Prostate gland (tissue), 2 donors: ENCODE measurements at places on chromosomes 5 and 9. TPM values are rescaled to one million over a fixed set of nuclear protein-coding genes. Genes with fewer than 3 reads are reported as not detected.

DNA sequence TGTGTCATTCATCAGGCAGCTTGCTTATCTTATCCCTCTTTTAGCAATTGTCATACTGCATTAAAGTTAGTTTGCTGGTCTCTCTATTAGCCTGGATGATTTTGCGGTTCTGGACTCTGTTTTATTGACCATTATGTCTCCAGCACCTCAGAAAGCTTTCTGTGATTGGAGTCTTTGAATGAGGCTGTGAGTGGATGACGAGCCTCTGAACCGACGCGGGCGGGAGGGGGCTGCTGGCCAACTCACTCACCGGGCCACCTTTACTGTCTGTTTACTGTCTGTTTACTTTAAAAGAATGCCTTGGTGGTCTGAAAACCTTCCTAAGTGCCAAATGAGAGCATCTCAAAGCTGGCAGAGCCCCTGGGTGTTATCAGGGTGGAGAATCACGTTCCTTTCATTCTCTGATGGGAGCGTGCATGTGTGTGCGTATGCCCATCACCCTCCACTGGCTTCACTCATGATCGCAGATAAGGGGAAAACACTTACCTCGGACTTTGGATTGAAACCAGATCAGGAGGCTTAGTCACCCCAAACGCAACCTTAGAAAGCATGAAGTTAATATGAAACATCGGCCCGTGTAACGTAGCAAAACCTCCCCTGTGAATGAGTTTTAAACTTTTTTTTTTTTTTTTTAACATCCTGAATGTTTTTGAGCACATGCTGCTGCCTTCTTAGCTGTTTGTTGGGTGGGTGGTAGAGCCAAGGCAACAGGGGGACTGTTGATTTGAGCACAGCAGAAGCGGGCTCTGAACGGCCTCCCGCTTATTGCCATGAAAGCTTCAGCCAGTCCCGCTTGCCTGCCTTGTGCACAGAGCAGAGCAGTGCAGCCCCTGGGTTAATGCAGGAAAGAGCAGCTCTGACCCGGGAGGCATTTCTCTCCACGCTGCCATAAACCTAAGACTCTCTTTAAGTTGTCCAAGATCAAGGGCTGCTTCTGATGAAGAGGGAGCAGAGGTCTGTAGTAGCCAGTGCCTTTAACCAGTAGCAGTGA lies 173.6 kb downstream of the GADD45G start:
- no peak for DNase-seq

GRCh38 chr5:5623397-5623796 lies 200.9 kb downstream of the ICE1 start:
- DNase-seq = no peak

DNA sequence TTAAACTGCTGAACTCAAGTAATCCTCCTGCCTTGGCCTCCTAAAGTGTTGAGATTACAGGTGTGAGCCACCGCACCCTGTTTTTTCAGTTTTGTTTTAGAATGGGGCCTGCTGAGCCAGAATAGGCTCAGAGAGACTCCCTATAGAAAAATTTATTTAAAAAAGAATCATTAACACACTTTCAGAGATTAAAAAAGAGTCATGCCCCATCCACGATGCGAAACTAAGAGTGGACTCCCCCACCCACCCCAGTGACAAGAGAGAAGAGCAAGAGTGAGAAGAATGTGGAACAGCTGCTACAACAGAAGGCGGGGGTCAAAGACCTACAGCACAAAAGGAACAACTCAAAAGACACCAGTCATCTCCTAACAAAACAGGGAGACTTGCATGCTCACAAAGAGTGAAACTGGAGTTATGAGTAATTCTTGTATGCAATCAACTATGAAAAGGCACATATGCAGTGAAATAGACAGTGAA lies 47.2 kb downstream of the GLDC start:
- no peak for DNase-seq

GRCh38 chr5:131521252-131521651 lies 113.8 kb downstream of the RAPGEF6 start:
- DNase-seq = no peak

- no peak for DNase-seq
These were observed 85.6 kb upstream of the ARAP3 start for GRCh38 chr5:141767671-141768070.

- DNase-seq = no peak
These were observed 67.9 kb downstream of the TEK start for GRCh38 chr9:27176971-27177370.

- no peak for DNase-seq
These were observed 147.3 kb downstream of the YTHDC2 start for GRCh38 chr5:113660706-113661250.

DNA sequence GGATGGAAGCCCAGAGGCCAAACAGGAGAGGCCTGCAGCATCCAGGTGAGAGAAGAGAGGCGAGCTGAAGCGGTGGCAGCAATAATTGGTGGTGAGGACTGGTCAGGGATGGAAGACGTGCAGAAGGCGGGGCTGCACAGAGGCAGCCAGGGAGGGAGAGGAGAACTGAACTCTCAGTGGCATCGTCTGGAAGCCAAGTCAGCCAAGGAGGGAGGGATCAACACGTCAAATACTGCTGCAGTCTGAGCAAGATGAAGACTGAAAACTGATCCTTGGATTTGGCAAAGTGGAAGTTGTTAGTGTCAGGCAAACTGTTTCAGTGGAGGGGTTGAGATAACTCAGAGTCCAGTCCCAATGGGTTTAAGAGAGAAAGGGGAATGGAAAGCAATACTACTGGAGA lies 145.4 kb downstream of the CDK5RAP2 start:
- DNase-seq = no peak

DNA sequence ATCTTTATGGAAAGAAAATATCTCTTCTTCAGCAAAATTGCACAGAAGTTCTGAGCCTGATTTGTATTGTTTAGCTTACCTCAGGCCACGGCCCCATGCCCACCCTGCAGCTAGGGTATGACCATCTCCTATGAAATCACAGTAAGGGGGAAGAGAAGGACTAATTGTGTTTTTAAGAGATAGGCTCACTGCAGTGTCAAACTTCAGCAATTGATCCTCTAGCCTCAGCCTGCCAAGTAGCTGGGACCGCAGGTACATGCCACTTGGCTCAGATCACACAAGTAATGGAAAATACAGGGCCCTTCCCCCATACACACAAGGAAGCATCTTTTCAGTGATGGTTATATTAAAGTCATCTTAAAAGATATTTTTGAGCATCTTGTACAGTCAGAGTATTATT lies 60.0 kb downstream of the DMAC1 start:
- no peak for DNase-seq

GRCh38 chr5:150038547-150038946 lies 38.0 kb downstream of the HMGXB3 start:
- DNase-seq = no peak

GRCh38 chr9:108864446-108864845 lies 2.4 kb downstream of the ACTL7A start:
- no peak for DNase-seq

GRCh38 chr9:93178851-93179786 lies 4.8 kb upstream of the WNK2 start:
- DNase-seq = no peak

DNA sequence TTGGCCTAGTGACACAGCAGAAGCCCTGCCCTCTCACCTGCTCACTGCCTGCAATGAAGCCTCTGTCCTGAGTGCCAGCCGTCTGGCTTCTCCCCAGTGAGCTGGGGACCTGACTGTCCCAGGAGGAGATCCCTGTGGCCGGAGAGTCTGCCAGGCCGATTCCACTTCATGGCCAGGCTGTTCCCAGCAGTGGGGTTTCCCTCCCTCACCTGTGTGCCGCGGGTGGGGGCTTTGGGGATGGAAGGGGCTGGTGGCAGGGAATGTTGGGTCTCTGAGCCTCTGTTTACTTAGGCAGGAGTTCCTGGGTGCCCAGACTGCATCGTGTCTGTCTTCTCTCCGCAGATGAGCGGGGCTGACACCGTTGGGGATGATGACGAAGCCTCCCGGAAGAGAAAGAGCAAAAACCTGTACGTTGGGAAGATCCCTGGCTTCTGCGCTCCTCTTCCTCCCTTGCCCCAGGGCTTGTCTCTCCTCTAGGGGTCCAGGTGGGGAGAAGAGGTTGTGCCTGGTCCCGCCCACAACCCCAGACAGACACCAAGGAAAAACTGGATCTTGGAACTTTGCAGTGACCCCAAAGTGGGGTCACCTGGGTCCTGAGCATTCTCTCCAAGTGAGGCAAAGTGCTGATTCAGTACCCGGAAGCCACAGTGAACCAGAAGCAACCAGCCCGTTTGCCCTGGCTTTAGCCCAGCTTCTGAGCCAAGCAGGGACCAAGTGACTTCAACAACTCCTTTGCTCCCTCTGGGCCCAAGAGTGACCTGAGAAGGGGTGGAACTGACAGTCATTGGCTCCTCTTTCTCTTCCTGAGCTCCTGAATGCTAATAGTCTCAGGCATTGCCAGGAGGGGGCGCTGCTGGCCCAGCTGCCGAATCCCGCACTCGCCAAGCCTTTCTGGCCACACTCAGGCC lies 127.7 kb downstream of the RGS3 start:
- peak; percentile 75 for DNase-seq

- no peak for DNase-seq
These were observed 17.1 kb downstream of the STRBP start for GRCh38 chr9:123251324-123251723.

GRCh38 chr5:33205727-33206410 lies 234.9 kb upstream of the TARS1 start:
- no peak for DNase-seq

GRCh38 chr9:8560560-8561525 lies 761.3 kb upstream of the DMAC1 start:
- no peak for DNase-seq

DNA sequence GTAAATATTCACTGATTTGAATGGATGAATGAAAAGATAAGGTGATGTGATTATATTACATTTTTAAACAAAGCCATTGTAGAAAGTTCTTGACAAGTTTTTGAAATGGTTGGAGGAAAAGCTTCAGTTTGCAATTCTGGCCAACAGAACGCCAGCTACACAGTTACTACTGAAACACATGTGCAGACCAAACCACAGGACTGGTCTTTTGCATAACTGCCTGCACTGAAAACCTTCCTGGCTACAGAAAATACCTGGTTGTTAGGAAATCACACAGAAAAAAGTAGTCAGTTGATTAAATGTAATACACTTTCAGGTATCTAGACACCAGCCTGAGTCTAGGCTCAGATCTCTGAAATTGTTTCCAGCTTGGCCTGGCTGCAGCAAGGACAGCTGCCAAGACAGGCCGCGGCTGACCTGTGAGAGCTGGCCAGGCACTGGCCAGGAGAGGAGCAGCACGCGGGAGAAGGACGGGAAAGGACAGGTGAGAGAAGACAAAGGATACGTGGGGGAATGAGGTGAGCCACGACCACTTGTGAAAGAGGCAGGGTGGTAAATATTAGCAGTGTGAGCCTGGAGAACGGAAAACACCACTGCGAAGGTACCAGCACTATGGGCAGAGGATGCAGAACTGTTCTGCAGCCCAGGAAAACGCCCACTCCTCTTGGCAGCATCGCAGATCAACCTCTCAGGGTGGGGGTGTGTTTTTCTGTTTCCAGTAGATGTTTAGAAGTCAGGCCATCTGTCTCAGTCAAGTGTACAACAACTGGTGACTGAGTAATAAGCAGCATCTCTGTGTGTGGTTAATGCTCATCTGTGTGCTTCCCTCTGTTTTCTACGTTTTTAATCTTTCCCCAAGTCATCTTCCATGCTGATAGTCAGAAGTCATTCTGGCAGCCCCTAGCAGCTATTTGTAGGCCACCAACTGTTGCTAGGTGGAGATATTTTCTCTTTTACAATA lies 137.4 kb downstream of the SCAMP1 start:
- DNase-seq = no peak

GRCh38 chr9:29800821-29801220 lies 2227.5 kb upstream of the C9orf72 start:
- no peak for DNase-seq

DNA sequence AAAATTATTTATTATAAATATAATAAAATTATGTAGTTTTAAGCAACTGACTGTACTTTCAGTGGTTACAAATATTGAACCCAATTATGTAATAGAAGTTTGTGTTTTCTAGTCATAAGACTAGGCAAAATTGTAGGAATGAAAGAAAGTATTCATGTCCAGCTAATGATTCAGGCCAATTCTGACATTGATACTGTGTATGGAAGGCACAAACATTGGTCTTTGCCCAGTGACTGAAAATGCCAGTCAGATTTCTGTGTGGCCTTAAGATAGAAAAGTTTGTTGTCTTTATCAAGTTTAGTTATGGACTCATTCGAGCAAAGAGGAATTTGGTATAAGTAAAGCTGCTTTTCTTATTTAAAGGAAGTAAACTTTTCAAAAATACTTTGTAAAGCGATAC lies 60.3 kb downstream of the SLC12A2 start:
- DNase-seq = no peak

SLCO6A1 gene
- not detected for total RNA-seq

LMBRD2 gene
- total RNA-seq = 7.4 TPM

POLR3G gene
- total RNA-seq = 6.4 TPM

EFNA5 gene
- 7.2 TPM for total RNA-seq

ANKRD20A1 gene
- total RNA-seq = 2.2 TPM
